ENCODE measurements at places on chromosomes 7 and 10.

- DNase-seq = no peak
Measured at GRCh38 chr10:31490858-31491504, 172.0 kb downstream of the ZEB1 start.

DNA sequence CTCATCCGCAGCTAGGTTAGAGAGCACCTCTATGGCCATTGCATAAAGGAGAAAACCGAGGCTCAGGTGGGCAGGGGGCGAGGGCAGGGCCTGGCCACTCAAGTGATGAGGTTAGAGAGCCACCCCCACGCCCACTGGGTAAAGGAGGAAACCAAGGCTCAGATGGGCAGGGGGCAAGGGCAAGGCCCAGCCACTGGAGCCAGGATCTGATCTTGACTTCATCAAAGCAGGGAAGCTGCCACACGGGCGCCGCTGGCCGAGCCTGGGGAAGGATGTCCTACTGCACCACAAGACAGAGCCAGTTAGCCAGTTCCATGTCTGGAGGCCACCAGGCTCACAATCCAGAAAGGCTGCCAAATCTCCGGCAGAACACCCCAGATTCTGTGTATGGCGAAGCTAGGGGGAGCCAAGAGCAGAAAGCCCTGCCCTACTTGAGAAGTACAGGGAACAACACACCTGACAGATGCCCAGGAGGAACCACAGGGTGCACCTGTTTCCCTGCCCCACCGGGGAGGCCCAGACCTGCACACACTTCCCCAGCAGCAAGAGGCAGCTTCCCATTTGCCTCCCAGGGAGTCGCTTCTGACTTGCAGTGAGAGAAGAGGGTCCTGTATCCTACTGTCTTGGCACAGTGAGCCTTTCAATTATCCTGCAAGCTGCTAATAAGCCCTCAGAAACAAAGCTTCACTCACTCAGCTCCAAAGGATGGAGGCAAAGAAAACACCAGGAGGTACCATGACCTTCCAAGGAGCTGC is 101.9 kb downstream of the TNS3 start:
- DNase-seq = no peak

DNA sequence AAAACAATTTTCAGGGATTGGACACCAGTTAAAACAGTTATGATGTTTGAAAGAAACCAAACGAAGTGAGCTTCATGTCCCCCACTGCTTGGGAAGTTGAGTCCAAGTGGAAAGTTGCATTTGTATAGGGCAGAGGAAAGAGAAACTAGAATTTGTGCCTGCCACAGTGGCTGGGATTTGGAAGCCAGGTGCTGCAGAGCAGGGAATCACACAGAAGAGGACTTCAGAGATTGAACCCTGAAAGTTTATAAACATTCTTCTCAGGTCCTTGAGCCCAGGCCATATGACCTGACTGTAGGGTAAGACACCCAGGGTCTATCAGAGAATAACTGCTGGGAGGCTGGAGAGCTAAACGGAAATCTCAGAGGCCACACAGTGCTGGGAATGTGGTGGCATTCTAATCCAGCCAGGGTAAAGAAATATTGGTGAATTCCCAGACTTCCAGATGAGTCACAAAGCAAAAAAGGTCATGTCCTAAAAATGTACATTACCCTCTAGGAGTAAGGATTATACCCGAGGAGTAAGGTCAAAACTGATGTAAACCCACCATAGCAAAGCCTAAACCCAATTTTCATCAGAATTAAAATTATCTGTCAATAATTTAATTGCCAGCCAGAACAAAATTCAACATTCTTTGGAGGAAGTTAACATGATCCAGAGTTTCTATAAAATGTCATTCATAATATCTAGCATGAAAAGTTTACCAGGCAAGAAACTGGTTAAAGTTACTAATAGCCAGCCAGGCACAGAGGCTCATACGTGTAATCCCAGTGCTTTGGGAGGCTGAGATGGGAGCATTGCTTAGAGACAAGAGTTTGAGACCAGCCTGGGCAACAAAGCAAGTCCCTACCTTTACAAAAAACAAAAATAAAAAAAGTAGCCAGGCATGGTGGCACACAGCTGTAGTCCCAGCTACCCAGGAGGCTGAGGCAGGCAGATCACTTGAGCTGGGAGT is 31.2 kb downstream of the TOMM7 start:
- no peak for DNase-seq

DNA sequence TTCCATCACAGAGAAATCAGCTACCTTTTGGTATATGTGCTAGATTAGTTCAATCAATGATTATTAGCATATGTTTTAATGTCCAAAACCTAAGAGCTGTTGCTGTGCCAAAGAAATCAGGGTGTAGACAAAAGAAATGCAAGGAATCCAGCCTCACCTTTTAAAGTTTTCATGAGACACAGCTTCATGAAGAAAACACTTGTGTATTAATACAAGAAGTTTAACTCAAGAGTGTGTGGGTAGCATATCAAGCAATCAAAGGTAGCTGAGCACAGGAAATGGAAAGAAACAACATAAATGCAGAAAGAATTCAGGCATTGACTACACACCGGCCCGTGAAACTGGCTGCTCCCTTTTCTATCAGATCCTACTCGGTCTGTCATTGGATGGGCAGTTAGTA is 76.0 kb upstream of the CAV2 start:
- no peak for DNase-seq

GRCh38 chr10:102153093-102153620 is 968 bp downstream of the NOLC1 start:
- no peak for DNase-seq

GRCh38 chr10:71838264-71839211 is 12.5 kb downstream of the PSAP start:
- DNase-seq = peak; percentile 35

GRCh38 chr7:134660961-134661376 is 14.3 kb downstream of the BPGM start:
- DNase-seq = no peak

GRCh38 chr10:29751684-29752083 is 116.9 kb upstream of the SVIL start:
- DNase-seq = no peak

GRCh38 chr7:49397750-49398149 is 375.7 kb upstream of the VWC2 start:
- DNase-seq = no peak
